ENCODE measurements at places on chromosomes 2 and 18.

GRCh38 chr18:52459890-52460289 is 119.9 kb downstream of the DCC start:
- DNase-seq, result no peak

- DNase-seq, result no peak
Observed at GRCh38 chr18:8975624-8976023, 126.9 kb upstream of the NDUFV2 start.

DNA sequence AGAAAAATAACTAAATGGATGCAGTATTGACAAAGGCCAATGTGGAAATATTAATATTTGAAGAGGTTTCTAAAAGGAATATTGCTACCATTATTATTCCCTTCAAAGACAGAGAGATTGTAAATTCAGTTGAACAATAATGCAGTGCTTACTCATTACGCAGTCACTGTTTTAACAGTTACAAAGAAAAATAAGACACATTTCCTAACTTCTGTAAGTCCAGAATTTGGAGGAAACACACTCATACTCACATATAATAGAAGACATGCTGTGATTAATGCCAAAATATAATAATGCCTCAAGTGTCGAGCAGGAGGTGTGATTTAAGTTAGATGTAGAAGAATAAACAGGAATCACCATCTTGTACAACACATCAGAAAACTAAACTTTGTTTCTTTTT is 389.2 kb downstream of the FBXO15 start:
- no peak for DNase-seq

GRCh38 chr2:142582317-142582716 is 295.1 kb upstream of the KYNU start:
- no peak for DNase-seq

GRCh38 chr2:88210132-88211002 is 40.2 kb downstream of the THNSL2 start:
- no peak for DNase-seq

- no peak for DNase-seq
Observed at GRCh38 chr2:12264146-12264545, 452.6 kb upstream of the TRIB2 start.

- DNase-seq, result no peak
Observed at GRCh38 chr2:14826518-14826917, 194.0 kb downstream of the LRATD1 start.

DNA sequence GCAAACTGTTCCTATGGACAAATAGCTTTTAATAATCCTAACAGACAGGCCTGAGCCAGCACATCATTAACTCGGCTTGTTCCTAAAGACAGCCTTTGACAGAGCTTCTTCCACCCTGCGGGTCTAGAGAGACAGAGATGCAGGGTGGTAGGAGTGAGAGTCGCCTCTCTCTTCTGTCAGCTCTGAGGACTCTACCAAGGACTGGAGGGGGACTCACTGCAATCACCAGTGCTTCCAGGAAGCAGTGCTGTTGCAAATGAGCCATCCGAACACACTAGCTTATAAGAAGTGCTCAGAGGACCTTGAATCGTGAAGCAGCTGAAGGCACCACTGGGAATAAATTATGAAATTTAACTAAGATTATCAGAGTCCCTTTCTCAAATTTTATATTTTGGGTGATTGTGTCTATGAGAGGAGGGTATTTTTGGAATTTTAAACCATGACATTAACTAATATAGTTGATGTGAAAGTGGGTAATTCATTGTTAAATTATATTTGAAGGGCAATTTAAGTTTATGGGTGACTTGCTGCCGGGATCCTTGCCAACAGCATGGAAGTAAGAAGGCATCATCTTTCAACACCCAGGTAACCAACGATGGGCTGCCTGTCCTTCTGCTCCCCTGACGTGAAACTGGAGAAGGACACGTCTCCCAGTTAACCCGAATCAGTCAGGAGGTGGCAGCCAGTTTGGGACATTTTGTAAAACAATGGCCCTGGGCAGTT is 43.6 kb upstream of the PXDN start:
- no peak for DNase-seq

DNA sequence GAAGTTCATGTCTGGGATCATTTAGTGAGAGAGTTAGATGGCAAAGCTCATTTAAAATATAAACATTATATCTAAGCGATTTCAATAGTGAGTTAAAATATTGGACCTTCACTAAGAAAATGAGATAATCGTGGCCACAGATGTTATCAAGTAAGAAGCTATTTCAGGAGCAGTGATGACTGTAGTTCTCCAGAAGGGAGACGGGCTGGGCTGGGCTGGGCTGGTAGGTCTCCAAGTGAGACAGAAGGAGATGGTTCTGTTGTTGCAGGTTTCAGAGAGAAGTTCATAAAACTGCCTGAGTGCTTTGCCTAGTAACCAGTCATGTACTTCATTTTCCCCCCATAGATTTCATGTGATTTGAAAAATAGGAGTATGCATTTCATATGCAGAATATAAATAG is 130.1 kb upstream of the DAPL1 start:
- no peak for DNase-seq

GRCh38 chr2:11305958-11306357 is 38.5 kb downstream of the ROCK2 start:
- DNase-seq, result no peak

GRCh38 chr2:127233710-127234109 is 13.6 kb upstream of the CYP27C1 start:
- DNase-seq, result no peak

GRCh38 chr2:117856415-117857210 is 42.1 kb downstream of the DDX18 start:
- no peak for DNase-seq

DNA sequence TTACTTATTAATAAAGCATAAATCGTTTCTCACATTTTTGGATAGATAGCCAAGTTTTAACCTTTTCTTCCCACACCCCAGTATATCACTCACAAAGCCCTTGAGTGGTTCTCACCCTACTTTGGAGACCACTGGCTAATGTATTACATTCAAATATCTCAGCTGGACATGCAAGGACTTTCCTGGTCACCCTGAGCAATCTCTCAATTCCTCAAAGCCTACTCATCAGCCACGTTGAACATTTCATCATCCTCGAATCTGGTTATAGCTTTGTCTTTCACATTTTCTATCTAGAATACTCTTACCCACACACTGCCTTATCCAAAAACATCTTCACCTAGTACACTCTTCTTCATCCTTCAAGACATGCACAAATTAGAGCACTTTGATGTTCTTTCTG is 71.1 kb upstream of the MAPRE2 start:
- no peak for DNase-seq

- no peak for DNase-seq
Observed at GRCh38 chr18:3262234-3263131, 550 bp downstream of the MYL12B start.

DNA sequence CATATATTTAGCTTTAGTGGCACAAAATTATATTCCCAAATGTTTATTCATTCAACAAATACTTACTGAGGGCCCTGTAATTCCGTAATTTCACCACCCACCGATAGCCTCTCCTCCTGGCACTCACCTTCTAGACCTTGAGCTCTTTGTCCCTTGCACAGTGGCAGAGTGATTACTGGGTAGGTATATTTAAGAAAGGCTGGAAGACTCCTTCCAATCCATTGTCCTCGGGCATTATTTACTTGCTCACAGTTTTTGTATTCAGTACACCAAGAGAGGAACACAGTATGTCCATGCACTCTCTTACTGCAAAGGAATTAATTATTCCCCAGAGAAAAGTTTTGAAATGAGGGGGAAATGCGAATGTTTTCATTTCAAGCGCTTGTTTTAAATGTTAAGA is 1.1 kb upstream of the CDCA7 start:
- DNase-seq, result no peak

- no peak for DNase-seq
Observed at GRCh38 chr2:240585101-240585500, 1.4 kb upstream of the CAPN10 start.

- no peak for DNase-seq
Observed at GRCh38 chr2:52144590-52144989, 1112.7 kb upstream of the NRXN1 start.

DNA sequence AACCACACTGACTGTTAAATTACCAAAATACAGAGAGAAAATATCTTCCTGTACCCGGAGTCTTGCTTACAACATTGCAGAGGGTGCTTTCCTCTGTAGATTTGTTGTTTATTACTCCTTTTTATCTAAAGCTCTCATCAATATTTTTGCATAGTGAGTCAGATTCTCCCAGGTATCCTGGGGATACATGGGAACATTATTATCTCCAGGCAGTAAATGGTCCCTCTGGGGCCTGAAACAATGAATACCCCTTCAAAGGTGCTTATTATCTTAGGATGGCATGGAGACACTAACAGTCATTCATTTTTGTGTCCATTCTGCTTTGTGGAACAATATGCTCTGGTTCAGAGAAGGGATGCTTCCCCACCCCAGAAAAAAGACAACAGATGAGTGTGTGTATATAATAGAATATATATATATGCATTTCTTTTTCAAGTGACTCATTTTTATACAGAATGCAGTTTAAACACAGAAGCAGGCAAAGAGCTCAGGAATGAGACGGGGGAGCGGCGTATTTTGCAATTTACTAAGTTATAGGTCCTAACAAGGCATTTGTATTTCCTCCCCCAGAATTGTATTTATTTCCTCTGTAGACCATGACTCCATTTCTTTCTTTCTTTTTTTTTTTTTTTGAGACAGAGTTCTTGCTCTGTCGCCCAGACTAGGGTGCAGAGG is 424.8 kb upstream of the ZEB2 start:
- no peak for DNase-seq

DNA sequence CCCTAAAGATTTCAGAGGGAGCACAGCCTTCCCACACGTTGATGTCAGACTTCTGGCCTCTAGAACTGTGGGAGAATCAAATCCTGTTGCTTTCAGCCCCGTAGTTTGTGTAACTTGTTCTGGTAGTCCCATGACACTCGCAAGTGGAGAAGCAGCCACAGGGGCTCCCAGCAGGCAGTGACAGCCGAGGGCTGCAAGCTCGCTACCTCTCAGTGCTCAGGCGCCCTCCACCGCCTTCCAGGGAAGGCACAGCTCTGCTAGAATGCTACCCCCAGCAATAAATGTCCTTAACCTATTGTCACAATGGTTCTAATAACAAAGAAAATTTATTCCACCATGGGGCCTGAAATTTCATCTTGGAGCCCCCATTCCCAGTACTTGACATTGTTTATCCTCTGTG is 143.1 kb upstream of the ZNF236 start:
- DNase-seq, result no peak

GRCh38 chr18:51196118-51196810 is 1.2 kb downstream of the MEX3C start:
- DNase-seq, result no peak

DNA sequence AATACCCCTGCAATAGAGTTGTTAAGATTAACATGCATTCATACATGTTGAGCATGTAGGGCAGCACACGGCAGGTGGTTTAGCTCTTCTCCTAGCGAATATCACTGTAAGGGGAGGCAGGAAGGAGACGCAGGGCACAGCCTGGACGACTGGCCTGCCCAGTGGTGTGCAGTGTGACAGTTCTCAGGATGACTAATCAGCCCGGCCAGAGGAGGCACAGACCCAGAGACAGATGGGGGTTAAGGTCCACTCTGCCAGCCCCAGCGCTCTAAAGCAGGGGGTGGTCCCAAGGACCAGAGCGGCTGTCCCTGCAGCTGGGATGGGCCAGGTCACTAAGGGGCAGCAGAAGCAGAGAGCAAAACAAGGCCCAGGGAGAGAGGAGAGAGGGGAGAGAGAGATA is 63.7 kb downstream of the RNF152 start:
- DNase-seq, result no peak

DNA sequence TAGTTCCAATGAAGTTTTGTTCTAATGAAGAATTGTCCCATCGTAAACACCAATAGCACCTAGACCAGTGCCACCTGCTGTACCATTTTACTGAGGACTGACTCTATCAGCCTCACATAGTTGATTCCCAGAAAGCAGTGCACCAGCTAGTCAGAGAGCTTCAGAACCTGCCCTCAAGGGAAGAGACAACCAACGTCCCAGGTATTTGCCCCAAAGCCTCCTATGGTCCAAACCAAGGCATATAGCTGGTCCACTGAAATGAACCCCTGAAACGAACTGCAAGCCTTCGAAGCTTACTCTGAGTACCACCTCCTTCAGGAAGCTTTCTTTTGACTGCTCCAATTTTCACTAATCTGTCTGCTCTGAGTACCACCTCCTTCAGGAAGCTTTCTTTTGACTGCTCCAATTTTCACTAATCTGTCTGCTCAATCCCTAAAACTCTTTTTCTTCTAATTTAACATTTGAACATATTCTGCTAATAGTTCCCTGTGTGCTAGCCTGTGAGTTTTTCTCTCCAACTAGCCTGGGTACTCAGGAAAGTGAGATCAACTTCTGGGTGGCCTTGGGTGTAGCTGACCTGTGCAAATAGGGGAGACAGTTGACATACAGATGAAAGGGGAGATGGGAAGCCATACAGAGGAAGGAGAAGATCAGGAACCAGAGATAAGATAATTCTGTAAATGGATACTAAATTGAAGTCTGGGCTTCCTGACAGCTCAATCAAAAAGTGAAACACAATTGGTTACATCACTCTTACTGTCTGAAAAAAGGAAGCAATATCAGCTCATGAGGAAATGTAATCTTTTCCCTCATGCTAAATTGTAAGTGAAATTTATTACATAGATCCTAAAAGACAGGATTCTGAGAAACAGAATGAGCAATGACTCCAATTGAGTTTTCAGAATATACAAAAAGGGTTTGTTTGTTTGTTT is 33.5 kb upstream of the EML4 start:
- no peak for DNase-seq

- no peak for DNase-seq
Observed at GRCh38 chr2:211367711-211368110, 811.3 kb downstream of the CPS1 start.

- DNase-seq, result no peak
Observed at GRCh38 chr2:118874324-118874723, 26.9 kb upstream of the EN1 start.

DNA sequence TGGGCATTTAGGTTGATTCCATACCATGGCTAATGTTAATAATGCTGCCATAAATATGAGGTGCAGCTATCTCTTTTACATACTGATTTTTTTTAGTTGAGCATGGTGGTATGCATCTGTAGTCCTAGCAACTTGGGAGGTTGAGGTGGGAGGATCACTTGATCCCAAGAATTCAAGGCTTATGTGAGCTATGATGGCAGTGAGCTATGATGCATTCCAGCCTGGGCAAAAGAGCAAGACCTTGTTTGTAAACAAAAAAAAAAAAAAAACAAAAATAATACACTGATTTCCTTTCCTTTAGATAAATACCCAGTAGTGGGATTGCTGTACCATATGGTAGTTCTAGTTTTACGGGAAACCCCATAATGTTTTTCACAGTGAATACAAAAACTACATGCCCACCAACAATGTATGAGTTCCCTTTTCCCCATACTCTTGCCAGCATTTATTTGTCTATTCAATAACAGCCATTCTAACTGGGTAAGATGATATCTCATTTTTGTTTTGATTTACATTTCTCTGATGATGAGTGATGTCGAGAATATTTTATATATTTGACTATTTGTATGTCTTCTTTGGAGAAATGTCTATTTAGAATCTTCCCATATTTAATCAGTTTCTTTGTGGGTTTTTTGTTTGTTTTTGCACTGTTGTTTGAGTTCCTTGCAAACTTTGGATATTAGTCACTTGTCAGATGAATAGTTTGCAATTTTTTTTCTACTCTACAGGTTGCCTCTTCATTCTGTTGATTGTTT is 281.0 kb upstream of the KYNU start:
- no peak for DNase-seq
